GM12878 (cell line): ENCODE measurements at places on chromosomes 12 and 14. TPM values are rescaled to one million over a fixed set of nuclear protein-coding genes. Genes with fewer than 3 reads are reported as not detected.

DNA sequence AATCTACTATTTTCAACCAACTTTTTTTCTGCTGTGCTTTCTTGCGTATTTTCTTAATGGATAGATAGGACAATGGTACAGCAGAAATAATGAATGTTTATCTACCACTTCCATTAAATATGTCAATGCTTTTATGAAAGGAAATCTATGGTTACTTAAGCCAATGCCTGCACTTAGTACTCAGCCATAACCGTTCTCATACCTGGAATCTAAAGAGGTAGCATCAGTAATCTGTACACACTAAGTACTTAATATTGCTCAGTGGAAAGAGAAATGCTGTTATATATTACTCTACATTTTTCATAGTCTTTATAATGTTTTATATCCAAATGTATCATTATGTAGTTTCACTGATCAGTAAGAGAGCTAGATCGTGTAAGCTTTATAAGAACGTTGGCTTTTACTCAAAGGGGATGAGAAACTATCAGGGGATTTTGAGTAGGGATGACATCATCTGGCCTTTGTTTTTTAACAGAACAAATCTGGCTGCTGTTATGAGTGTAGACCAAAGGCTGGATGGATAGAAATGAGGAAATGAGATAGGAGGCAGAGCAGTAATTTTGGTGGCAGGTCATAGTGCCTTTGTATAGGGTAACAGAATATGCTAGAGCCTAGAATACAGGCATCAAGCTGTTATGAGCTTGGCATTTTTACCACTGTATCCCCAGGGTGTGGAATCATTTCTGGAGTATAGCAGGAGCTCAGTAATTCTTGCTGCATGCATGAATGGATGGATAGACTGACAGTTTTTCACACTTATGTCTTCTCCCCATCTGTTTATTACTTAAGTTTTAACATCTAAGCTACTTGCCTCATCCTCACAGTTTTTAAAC, 34.0 kb downstream of the ALG10B start:
- no peaks in the 10 kb centered on the region for H3K27me3 ChIP-seq
- H3K27ac ChIP-seq = peak overlapping the region; percentile 77
- H3K4me1 ChIP-seq = peaks cover 5% of the 10 kb centered on the region
- no peaks in the 10 kb centered on the region for H3K36me3 ChIP-seq

- H3K27me3 ChIP-seq = no peaks in the 10 kb centered on the region
- H3K4me3 ChIP-seq = no peak overlapping the region
- H3K4me1 ChIP-seq = no peaks in the 10 kb centered on the region
These were observed 154.0 kb downstream of the PIWIL1 start for GRCh38 chr12:130491421-130492357.

- DNase-seq = no peak
- H3K36me3 ChIP-seq = no peaks in the 10 kb centered on the region
- H3K27ac ChIP-seq = no peak overlapping the region
- peaks cover 15% of the 10 kb centered on the region for H3K4me1 ChIP-seq
- no peaks in the 10 kb centered on the region for H3K27me3 ChIP-seq
These were observed 83.1 kb downstream of the ARL6IP4 start for GRCh38 chr12:123063535-123063934.

DNA sequence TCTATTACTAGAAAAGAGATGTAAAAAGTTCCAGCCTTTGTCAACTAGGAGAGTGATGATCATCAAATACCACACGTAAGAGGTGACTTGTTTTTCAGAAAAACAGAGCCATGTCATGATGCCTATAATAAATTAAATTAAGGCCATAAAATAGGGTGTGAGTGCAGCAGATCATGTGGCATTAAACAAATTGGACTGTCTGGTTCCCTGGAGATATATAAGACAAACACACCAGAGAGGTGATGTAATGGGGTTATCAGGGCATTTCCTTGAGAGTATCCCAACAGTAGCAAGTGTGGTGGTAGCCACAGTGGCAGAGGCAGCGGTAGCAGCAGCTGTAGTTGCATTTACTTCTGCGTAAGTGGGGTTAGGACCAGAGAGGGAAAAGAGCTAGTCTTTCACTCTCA, 14.6 kb upstream of the GALNT6 start:
- no peaks in the 10 kb centered on the region for H3K27me3 ChIP-seq
- H3K4me1 ChIP-seq = peaks cover 4% of the 10 kb centered on the region; the same call in 1 of the 2 replicates
- no peaks in the 10 kb centered on the region for H3K36me3 ChIP-seq
- no peak for DNase-seq
- no peak overlapping the region for H3K27ac ChIP-seq

DNA sequence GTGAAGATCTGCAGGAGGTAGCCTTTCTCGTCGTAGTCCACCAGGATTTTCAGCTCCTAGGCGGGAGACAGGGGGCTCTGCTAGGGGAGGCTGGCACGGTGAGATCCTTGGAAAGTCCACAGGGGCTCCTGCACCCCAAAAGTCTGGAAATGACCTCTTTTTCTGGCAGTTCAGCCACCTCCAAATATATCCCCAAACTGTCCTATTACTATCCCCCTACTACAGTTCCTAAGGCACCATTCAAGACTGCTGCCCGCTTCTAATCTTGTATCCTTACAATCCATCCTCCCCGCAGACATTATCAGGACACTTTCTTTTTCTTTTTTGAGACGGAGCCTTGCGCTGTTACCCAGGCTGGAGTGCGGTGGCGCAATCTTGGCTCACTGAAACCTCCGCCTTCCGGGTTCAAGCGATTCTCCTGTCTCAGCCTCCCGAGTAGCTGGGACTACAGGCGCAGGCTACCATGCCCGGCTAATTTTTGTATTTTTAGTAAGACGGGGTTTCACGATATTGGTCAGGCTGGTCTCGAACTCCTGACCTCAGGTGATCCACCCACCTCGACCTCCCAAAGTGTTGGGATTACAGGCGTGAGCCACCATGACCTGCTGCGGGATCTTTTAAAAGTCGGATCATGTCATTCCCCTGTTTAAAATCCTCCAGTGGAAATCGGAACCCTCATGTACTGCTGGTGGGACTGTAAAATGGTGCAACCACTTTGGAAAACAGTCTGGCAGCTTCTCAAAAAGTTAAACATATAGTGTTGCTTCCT, 18.5 kb downstream of the HPD start:
- peak overlapping the region; percentile 58 for H3K27ac ChIP-seq
- peaks cover 3% of the 10 kb centered on the region; the same call in 1 of the 2 replicates for H3K4me1 ChIP-seq
- H3K36me3 ChIP-seq = no peaks in the 10 kb centered on the region
- no peak for DNase-seq
- peak overlapping the region; percentile 78 for H3K4me3 ChIP-seq

GRCh38 chr14:90829677-90830076, 13.4 kb upstream of the TTC7B start:
- no peaks in the 10 kb centered on the region for H3K27me3 ChIP-seq
- DNase-seq = no peak
- no peak overlapping the region for H3K27ac ChIP-seq
- H3K4me3 ChIP-seq = no peak overlapping the region
- H3K4me1 ChIP-seq = peaks cover 12% of the 10 kb centered on the region
- H3K36me3 ChIP-seq = no peaks in the 10 kb centered on the region

DNA sequence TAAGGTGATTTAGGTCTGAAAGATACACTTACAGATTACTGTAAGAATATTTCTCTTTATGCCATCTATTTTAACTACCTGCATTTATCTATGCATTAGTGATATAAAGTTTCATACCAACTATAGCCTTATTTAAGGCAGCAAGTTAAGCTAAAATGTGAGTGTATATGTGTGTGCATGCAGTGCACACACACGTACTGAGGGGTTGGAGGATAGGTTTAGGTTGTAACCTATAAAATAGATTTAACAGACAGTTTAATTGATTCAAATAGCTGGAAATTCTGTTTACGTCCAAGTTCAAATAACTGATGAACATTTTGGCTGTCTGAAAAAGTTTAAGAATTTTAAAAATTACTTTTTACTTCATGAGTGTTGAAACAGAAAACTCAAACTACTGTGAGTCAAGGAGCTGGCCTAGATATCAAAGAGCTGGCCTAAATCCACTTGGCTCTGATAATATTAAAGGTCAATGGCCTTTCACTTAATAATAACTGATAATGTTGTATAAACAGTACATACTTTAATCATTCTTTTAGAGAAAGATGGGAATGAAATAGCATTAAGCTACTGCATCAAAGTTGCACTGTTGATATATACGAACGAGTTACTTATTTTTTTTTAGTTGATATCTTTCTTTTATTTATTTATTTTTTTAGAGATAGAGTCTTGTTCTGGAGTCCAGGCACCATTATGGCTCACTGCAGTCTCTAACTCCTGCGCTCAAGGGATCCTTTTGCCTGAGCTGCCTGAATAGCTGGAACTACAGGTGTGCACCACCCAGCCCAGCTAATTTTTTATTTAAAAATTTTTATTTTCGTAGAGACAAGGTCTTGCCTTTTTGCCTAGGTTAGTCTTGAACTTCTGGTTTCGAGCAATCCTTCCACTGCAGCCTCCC, 13.8 kb upstream of the KCNJ8 start:
- no peaks in the 10 kb centered on the region for H3K4me1 ChIP-seq
- no peaks in the 10 kb centered on the region for H3K27me3 ChIP-seq
- no peak overlapping the region for H3K4me3 ChIP-seq
- DNase-seq = no peak

- H3K4me1 ChIP-seq = peaks cover 11% of the 10 kb centered on the region
- no peak overlapping the region for H3K27ac ChIP-seq
- DNase-seq = no peak
- no peak overlapping the region for H3K4me3 ChIP-seq
- H3K27me3 ChIP-seq = no peaks in the 10 kb centered on the region; the same call in 1 of the 2 replicates
These were observed 22.9 kb upstream of the CCND2 start for GRCh38 chr12:4250691-4251090.

DNA sequence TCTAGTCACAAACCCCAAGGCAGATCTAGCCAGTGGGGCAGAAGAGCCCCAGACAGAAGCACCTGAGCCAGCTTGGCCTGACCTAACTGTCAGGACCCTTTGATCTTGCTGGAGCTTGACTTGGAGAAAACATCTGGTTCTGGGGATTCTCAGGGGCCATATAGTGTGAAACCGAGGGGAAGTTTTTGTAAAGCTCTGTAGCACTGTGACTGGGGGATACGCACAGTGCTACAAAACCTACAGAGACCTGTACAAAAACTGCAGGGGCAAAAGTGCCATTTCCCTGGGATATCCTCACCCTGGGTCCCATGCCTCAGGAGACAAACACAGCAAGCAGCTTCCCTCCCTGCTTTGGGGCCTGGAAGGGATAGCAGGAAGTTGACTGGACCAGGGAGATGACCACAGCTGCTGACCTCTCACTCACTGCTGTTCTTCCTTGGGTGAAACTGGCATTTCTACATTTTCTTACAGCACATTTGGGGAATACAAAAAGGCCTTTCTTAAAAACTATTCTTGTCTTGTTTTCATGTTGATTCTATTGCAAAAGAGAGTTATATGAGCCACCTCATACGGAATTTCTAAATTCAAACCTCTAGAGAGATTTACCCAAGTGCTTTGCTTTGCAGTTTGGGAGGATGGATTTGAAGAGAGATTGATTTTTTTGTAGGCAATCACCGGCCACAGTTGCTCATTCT, 140.0 kb downstream of the DAD1 start:
- H3K27ac ChIP-seq = peak overlapping the region; percentile 83
- H3K36me3 ChIP-seq = no peaks in the 10 kb centered on the region
- DNase-seq = no peak
- H3K27me3 ChIP-seq = no peaks in the 10 kb centered on the region
- H3K4me1 ChIP-seq = peaks cover 25% of the 10 kb centered on the region

DNA sequence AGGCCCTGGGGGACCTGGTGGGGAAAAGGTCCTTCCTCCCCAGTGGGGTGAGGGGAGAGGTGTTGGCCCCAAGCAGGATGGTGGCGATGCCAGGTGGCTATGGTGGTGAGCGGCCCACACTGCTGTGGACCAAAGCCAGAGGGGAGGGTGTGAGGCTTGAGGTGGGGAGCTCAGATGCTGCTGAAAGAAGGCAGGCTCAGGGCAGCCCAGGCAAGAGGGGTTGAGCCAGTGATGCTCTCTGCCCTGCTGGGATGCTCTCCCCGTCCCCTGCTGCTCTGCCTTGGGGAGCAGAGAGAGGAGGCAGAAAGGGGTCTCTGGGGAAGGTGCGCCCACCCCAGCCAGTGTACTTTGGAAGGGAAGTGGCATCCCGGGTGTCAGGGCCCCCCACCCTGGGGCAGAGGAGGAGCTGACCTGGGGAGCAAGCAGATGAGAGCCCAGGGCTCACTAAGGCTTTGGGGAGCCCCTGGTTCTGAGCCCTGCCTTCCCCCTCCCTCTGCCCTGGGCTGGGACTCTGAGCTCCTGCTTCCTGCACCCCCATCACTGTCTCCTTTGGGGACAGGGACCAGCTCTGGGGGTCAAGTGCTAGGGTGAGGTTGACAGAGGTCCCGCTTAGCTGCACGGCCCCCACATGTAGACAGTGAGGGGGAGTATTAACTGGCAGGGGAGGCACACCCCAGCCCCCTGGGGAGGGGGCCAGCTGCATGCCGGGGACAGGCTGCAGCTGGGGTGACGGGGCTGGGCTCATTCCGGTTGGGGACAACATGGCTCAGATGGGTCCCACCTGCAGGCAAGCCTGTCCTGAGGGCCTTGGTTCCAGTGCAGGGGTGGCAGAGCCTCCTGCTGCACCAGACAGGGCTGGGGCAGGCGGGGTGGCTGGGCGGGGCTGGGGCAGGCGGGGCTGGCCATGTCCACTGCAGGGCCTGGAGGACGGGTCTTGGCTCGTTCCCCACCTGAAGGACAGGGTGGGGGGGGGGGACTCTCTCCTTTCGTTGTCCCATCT, 124.4 kb downstream of the KIF26A start:
- H3K27ac ChIP-seq = no peak overlapping the region
- H3K27me3 ChIP-seq = no peaks in the 10 kb centered on the region
- no peaks in the 10 kb centered on the region for H3K4me1 ChIP-seq
- no peak for DNase-seq
- no peak overlapping the region for H3K4me3 ChIP-seq

DNA sequence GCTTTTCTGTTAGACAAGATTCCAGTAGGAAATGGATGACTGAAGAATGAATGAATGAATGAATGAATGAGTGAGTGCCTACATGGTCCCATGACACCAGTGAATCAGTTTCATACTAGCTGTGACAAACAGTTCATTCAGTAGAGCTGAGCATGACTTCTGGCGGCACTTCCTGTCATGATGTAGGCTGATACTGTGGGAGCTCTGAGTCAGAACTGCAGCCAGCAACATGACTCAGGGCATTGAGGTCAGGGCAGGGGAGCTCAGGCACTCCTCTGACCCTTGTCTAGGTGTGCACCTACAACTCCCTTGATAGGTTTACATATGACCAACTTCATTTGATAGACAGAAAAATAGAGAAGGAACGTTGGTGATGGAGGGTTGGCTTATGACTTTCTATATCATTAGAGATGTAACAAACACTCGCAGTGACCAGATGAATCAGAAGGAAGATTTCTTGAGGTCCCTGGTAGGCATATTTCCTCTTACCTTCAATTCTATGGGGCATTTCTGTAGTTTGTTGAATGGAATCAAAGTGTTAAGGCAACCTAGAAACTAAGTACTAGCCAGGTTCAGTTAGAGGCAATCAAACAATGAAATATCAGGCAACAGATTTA, 139.3 kb upstream of the ARHGAP5 start:
- H3K4me3 ChIP-seq = no peak overlapping the region
- DNase-seq = peak; percentile 55
- H3K36me3 ChIP-seq = no peaks in the 10 kb centered on the region
- no peaks in the 10 kb centered on the region for H3K27me3 ChIP-seq
- no peak overlapping the region for H3K27ac ChIP-seq
- H3K4me1 ChIP-seq = no peaks in the 10 kb centered on the region

GPRC5A gene
- 2.8 and 3.5 TPM in 2 replicates for total RNA-seq

CLEC4C gene
- 3.7 and 3.8 TPM in 2 replicates for total RNA-seq

GNB3 gene
- 0.16 and 0.46 TPM in 2 replicates for total RNA-seq

LYSET gene
- 15.4 and 16.6 TPM in 2 replicates for total RNA-seq

CCDC60 gene
- total RNA-seq = not detected in 2 replicates

EVL gene
- total RNA-seq = 104 and 112 TPM in 2 replicates

ADSS1 gene
- total RNA-seq = 0.28 TPM in 1 of 2 replicates, not detected in the other
